ENCODE measurements at places on chromosomes 1 and 21. TPM values are rescaled to one million over a fixed set of nuclear protein-coding genes. Genes with fewer than 3 reads are reported as not detected.

DNA sequence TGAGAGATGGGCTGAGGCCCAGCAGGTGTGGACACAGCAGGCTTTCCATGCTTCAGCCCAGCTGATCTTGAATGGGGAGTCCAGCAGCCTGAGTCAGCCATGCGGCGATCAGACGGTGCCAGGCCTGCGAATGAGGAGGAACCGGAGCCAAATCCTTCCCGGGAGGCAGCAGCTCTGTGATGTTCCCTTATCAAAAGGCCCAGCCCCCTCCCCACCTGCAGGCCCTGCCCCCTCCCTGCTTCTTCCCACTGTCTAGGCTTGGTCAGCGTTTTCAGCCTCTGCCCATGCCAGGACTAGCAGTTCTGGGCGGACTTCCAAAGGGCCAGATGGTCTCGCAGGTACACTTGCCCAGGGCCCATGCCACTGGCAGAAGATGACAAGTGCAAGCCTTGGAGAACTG, 253.8 kb downstream of the KAZN start:
- no peak for DNase-seq

DNA sequence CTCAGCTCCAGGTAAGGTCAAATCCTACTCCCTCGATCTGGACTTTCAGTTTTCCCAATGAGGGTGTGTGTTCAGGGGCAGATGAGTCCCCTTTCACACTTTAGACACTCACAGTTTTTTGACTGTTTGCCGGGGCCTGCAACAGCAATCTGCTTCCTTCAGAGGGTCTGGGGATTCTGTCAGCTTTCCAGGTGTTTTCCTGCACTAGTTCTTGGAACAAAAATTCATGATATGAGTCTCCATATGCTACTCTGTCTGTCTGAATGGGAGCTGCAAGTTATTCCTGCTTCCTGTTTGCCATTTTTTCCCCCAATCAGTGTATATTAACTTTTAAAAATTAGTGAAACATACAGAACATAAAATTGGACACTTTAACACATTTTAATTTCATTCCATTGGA, 24.3 kb downstream of the CYP4B1 start:
- DNase-seq: no peak

Gene CD52
- 297 TPM for total RNA-seq

DNA sequence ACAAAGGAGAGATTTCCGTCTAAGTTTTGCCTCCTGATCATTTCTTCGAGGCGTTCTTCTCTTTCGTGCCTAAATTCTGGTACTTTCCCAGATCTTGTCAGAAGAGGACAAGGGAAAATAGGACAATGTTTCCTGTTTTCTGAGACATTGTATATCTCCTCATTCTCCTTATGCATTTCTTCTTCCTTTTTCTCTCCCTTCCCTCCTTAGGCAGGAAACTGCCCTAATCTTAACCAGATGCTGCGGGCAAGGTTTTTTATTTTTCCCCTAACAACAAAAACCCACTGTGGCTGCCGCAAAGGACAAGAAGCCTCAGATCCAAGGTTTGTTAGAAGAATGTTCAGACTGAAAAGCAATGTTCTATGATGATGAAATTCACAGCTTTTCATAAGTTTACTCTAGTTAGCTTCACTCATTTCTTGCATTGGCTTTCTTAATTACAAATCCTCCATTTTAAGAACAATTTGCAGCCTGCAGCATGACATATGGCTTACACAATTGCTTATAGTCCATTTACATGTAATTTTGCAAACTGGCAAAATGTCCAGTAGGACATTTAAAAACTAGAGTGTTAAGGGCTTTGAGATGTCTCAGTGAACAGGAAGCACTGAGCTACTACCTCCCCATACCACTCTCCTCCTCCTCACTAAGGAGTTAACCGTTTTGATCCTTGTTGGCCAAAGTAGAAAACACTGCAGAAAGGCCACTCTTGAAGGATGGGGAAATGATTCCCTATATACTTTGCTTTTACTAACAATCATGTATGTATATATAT, 624 bp downstream of the CTSK start:
- DNase-seq: no peak

DNA sequence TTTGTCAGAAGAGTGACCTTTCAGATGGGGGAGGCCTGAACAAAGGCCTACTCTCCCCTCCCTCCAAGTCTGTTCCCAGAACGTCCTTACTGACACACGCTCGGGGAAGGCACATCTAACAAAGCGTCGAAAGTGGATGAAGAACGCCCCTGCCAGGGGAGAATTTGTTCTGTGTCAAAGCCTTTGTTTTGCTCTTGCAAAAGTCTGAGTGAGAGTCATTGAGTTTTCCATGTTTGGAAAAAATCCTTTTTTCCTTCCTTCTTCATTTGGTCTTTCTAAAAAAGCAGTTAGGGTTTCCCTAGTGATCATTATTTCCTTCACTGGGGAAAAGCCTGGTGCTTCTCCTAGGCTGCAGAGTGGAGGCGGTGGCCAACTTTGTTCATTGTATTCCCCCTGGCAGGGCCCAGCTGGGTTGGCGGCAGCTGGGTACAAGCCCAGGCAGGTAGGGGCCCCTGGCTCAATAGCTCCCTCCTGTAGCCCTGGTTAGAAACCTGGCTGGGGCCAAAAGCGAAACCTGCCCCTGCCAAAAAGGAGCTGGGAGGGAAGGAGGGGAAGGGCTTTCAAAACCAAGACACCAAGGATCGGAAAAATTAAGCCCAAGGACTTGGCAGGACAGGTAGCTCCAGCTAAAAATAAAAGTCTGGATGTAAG, 81.1 kb downstream of the ITPKB start:
- DNase-seq: no peak

- no peak for DNase-seq
These were observed 69.6 kb downstream of the GBP6 start for GRCh38 chr1:89433421-89433820.

Gene GPR61
- total RNA-seq: not detected
